ENCODE measurements at places on chromosomes 5 and 9.

GRCh38 chr5:67085616-67086015, 111.0 kb downstream of the CD180 start:
- no peak for DNase-seq

- DNase-seq = no peak
Measured at GRCh38 chr5:135246923-135247795, 151.9 kb downstream of the MACROH2A1 start.

DNA sequence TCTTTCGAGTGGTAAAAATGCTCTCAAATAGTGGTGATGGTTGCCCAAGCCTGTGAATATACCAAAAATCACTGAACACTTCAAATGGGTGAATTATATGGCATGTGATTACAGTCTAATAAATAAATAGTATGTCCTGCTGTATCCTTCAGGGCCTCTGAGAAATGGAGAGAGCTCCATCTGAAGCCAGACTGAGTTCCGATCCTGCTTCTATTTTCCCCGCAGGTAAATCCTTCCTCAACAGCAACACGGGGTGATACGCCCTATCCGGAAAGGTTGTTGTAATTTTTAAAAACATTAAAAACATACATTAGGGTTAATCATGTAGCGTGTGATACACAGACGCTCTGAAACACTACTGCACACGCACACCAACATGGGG, 695 bp upstream of the SNAPC3 start:
- no peak for DNase-seq

DNA sequence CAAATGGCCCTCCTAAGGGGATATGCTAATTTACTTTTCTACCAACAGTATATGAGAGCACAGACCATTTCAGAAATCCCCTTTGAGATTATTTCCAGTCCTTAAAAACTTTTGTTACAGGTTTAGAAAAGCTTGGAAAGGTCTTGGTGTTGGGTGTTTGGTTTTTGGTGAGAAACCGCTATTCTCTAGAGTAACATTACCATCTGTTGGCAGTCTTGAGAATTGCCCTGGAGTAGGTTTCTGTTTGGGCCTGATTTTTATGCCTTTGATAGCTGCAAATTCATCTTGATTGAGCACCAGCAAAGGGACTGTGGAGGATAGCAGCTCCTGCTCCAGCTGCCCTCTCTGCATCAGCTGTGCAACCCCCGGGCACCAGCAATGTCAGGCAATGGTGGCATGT, 8.0 kb downstream of the NUDT2 start:
- DNase-seq = no peak

DNA sequence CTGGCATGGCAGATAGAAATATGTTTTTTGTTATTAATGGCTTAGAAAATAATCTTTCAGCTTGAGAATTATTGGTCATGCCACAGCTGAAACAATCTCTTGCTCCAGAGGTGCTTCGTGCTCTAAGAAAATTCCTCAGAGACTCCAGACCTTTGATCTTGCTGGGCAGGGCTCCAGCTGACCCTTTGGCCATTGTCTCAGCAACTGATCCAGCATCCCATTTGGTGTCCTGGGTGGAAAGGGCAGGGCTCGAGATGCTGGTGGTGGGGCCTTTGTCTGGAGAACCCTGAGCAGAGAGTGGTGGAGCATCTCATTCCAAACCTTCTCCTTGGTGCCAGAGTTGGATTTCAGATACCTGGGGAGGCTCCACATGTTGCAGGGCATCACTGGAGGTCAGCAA, 43.2 kb upstream of the PIK3R1 start:
- no peak for DNase-seq

DNA sequence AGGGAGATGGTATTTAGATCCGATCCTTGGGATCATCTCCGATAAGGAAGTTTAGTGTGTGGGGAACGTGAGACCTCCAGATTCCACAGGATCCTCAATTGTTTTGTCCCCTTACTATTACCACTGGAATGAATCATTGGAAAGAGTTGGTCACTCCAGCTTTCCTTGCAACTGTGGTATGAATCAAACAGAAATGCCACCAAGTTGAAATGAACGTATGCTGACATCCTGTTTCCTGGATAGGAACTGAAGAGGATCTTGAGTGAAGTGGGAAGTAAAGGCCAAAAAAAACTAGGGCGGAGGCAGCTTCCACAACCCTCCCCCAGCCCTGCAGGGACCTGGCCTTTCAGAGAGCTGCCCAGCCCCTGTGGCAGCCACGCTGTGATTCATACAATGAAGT, 23.9 kb downstream of the IRX1 start:
- DNase-seq = no peak

DNA sequence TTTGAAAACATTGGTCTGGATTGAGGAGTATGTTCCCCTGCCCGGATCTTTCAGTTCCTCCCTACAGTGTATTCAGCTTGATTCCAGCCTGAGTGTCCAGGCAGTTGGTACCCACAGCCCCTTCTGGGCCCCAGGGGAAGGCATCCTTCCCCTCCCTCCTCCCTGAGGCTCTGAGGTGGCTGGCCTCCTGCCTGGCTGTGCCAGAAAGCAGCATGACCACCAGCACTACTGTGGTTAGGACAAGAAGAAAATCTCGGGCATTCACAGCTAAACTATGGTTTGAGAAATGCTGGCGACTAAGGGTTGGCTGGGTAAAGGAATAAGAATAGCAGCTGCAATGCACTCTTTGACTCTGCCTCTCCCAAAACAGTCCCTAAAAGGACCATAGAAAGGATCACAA, 84.6 kb upstream of the LIFR start:
- no peak for DNase-seq

DNA sequence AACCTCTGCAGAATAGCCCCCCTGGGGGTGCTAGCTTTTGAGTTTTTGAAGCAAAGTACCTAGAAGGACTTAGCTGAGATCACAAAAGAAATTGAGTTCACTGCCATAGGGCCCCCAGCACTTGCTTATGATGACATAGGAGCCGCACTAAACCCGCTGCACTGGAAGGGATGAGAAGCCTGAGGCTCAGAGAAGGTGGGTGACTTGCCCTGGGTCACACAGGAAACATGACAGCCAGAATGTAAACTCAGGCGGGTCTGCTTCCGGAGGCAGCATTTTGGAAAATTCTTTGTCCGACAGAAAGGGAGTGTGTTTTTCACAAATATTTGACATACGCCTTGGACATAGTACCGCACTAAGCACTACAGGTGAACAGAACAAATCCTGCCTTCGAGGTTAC, 8.4 kb upstream of the TOR1B start:
- no peak for DNase-seq

GRCh38 chr9:121825031-121825691, 173.7 kb downstream of the DAB2IP start:
- DNase-seq = no peak

DNA sequence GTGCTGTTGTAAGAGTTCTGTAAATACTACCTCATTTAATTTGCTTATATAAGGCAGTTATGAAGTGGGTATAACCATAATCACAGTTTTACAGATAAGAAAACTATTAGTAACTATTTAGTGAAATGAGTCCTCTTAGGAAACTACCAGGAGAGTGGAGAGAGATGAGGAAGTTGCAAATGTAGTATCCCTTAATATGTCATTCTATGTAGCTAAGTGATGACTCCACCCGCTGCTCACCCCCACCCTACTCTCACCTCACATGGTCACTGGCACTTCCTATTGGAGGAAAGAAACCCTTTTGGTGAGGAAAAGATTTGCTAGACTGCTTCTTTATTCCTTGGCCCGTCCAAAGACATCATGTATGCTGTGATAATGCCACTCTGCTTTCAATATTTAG, 241.8 kb upstream of the SLC24A2 start:
- DNase-seq = no peak

GRCh38 chr5:42579320-42579719, 156.1 kb downstream of the GHR start:
- no peak for DNase-seq

DNA sequence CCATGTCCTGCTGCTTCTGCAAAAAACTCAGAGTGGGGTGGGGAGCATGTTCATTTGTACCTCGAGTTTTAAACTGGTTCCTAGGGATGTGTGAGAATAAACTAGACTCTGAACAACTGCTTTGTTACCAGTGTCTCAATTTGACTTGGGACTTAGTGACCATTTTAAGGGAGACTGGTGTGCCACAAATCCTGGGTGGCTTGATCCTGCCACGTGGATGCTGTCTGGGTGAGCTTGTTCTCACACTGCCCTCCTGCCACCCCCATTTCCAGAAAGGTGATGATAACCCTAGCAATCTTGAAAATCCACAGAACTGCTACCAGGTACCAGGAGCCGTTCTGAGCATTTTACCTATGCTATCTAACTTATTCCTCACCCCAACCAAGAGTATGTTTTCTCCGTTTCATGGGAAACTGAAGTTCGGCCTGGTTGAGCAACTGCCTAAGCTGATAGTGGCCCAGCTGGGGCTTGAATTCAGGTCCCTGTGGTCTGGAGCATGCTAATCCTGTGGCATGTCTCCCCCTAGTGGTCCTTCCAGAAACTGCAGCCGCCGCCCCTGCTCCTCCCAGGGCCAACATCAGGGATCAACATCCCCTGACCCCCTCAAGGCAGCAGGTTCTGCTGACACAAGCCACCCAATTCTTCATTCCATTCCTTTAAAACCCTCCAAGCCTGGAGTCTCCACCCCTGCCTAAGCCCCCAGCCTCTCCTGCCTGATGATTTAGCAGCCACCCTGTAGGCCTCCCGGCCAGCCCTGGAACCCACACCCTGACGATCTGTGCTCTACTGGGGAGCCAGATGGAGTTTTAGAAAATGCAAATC, 2.8 kb downstream of the IL3 start:
- peak; percentile 76 for DNase-seq

DNA sequence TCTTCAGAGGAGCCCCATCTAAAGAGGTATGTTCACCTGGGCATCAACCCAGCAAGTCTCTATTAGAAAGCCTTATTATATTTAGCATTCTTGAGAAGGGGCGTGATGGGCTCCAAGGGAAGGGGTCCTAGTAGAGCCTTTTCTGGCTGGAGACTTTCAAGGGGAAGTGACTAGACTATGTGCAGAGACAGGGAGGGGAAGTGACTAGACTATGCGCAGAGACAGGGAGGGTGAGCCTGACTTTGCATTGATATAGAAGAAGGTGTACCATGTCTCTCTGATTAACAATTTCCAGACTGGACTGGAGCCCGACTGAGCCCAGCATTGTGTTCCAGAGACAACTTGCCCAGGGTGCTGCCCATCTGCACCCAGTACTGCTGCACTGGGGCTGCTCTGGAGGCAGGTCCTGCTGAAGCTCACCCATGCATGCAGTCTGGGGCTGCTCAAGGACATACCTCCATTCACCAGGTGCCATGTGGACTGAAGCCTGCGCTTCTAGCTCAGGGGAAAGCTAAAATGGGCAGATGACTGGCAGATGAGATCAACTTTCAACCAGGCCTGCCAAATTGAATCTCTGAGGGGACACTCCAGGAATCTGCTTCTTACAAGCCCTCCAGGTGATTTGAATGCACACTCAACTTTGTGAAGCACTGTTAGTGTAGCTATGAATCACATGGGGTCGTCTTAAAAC, 83.0 kb upstream of the GNA14 start:
- DNase-seq = no peak

DNA sequence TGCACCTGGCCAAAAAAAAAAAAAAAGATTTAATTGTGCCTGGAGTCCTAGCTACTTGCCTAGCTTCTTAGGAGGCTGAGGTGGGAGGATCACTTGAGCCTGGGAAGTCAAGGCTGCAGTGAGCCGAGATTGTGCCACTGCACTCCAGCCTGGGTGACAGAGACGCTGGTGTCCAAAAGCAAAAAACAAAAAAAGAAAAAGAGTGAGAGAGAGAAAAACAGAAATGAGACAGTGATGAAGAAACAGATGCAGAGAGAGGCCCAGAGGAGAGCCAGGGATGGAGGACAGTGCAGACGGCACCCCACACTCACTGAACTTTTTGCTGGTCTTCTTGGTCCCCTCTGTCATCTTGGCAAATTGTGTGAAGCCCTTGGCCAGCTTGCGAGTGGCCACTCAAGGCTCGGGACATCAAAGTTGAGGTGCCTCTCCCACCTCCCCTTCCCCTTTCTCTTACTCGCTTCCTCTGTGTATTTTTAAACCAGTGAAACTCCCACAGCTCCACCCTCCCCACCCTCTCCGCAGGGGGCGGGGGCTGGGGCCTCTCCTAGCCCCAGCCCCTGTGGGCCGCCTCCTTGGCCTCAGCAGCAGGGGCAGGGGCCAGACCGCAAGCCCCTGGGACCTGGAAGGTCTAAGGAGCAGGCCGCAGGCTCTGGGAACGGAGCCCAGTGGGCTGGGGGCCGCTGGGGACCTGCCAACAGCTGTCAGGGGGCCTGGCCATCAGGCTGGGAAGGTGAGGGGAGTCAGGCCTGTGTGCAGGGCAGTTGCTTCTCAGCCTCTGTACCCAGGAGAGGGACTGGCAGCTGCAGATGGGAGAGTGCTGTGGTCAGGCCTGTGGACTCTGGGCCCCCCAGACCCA, at the start of gene SH2D3C:
SH2D3C (minus strand) TSS at position 387 of the 856 bp plus-strand sequence; CDS start at position 348, 39 bp downstream.
- DNase-seq = no peak

- DNase-seq = no peak
Measured at GRCh38 chr5:163944738-163945137, 439.3 kb downstream of the MAT2B start.

GRCh38 chr5:73615085-73615484, 10.9 kb upstream of the ARHGEF28 start:
- no peak for DNase-seq

DNA sequence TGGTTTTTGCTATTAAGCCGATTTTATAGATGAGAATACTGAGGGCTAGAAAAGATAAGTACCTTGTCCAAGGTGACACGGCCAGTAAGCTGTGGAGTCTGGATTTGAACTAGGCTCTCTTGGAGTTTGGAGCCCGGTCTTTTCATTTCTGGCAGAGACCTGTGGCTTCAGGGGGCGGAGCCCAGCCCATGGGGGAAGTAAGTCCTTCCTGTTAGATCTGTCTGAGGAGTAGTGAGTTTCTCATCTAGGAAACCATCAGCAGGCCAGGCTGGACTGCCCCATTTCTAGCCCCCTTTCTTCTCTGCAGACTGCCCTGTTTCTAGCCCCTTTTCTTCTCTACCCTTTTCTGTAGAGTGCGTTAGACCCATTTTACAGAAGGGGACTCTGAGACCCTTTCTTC, 521 bp upstream of the PTGS1 start:
- DNase-seq = no peak

DNA sequence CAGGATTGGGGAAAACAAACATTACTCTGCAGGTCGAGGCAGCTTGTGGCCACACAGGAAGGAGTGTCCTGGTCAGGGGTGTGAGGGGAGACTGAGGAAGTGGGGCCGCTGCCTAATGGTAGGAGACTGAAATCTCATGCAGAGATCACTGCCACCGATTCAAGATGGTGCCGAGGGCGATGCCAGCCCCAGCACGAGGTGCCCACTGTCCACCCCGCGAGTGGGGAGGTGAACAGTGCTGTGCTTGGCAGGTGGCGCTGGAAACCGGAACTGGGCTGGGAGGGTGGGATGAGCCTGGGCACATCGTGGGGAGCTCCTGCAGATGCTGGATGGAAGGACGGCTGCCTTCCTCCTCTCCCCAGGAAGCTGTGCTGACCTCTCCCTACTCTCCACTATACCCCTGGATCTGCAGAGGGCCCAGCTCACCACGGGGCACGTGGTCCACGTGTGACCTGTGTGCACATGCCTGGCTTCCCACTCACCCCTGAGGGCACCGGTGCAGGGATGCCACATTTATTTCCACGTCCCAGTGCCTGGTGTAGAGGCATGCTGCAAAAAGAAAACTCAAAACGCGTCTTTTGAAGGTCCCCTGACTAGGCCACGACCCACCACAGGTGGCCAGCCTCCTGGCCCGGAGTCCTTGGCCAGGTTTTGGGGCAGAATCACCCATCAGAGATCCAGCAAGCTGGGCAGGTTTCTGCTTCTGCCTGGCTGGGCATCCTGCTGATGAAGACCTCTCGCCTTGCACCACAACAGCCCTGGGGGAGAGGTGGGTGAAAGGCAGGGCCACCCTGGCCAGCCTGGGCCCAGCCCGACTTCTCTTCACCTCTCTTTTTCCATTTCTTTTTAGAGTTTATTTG, 71.7 kb upstream of the FCN1 start:
- no peak for DNase-seq

Data from T-helper 17 cell (primary cell).